D721Med (cell line): ENCODE measurements at places on chromosomes 6 and 20.

DNA sequence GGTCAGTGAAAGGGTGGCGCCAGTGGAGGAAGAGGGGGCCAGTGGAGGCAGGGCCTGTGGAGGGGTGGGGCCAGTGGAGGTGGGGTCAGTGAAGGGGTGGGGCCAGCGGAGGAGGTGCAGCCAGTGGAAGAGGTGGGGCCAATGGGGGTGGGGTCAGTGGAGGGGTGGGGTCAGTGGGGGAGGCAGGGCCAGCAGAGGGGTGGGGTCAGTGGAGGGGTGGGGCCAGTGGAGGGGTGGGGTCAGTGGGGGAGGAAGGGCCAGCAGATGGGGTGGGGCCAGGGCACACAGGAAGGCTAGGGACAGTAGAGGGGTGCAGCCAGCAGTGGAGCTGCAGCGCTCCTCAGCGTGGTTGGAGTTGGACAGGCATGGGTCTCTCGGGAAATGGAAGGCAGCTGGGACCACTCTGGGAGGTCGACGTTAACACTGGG is 18.7 kb downstream of the ADRM1 start:
- DNase-seq = no peak

- DNase-seq = no peak
These were observed 112.3 kb upstream of the HDAC2 start for GRCh38 chr6:114083251-114083650.

- no peak for DNase-seq
These were observed 59.8 kb upstream of the FNDC1 start for GRCh38 chr6:159109391-159109790.

- no peak for DNase-seq
These were observed 161.5 kb downstream of the HIVEP2 start for GRCh38 chr6:142783499-142783898.

DNA sequence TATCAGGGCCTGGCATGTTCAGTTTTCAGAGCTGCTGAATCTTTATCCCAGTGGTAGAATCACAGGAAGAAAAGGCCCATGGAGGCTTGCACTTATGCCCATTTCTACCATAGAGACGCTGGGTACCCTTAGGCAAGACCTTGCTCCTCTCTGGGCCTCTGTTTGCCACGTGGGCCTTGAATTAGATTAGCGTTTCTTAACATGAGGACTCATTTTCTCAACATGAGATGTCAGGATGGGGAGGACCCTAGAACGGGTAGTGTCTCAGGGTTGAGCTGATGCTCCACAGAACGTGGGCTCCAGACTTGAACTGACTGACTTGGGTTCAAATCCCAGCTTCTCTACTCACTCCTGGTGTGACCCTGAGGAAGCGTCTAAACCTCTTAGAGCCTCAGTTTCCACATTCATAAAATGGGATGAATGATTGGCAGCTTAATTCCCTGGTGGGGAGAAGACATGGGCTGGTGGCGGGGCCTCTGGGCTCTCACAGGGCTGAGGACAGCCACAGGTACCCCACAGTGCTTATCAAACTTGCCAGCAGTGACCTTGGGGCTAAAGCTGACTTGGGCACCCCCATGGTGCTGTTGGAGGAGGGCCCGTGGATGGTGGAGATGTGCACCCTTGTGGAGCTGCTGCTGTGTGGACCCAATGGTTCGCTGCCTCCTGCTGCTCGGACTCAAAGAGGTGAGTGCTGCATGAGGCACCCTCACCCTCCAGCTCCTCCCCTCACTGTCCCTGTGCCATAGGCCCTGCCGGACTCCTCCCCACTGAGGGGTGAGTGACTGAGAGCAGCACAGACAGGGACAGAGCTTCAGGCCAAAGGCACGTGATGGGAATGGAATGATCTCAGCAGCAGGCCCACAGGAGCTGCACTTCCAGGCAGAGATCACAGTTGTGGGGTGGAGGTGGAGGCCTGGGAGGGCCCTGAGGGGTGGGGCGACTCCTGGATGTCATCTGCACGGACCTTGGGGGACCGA is 28.2 kb downstream of the SUN5 start:
- no peak for DNase-seq

DNA sequence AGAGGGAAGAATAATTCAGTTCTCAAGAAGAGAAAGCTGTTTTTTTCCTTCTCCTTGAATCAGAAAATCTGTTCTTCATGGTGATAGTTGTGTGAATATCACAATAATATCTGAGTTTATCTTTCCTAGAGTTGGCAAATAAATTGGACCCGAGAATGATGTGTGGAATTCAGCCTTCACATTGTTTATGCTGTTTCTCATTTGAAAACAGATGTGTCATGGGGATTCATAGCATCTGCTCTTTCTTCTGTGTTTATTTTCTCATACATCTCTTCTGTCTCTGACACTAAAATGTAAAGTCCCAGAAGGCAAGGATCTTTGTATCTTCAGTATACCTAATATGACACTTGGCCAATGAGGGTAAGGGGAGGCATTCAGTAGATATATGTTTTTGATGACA is 103.6 kb upstream of the SGK1 start:
- no peak for DNase-seq

- no peak for DNase-seq
These were observed 24.1 kb downstream of the HM13 start for GRCh38 chr20:31538326-31538725.

- no peak for DNase-seq
These were observed 107.7 kb downstream of the SCP2D1 start for GRCh38 chr20:18921291-18921690.

- peak; percentile 100 for DNase-seq
These were observed at the start of gene VARS2 for GRCh38 chr6:30914076-30914853. Gene VARS2, plus strand, starts transcription at chr6:30914238. Its CDS starts 599 bp downstream, at chr6:30914837.

GRCh38 chr6:139979021-139979725 is 604.7 kb upstream of the CITED2 start:
- no peak for DNase-seq

DNA sequence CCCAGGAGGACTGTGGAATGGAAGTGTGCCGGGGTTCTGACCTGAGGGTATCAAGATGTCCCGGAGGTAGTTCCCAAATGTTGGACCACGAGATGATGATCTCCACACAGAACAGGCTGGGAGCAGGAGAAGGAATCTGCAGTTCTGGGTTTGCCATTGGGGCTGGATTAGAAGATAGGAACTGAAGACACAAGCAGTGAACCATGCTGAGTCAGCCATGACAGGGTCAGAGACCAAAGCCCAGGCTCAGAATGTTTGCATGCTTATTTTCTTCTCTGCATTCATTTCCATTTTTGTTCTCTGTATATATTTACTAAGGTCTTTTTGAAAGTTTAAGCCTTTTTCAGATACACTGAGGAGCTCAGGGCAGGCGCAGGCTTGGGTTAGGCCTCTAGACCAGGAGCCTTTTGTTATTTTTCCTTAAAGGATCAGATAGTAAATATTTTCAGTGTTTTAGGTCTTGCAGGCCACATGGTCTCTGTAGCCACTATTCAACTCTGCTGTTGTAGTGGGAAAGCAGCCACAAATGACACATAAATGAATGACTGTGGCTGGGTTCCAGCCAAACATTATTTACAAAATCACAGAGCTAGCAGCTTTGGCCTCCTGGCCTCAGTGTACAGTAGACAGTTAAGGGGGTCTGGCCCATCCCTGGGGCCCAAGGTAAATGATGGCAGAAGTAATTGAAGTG is 28.5 kb downstream of the SLC35D3 start:
- DNase-seq = no peak

DNA sequence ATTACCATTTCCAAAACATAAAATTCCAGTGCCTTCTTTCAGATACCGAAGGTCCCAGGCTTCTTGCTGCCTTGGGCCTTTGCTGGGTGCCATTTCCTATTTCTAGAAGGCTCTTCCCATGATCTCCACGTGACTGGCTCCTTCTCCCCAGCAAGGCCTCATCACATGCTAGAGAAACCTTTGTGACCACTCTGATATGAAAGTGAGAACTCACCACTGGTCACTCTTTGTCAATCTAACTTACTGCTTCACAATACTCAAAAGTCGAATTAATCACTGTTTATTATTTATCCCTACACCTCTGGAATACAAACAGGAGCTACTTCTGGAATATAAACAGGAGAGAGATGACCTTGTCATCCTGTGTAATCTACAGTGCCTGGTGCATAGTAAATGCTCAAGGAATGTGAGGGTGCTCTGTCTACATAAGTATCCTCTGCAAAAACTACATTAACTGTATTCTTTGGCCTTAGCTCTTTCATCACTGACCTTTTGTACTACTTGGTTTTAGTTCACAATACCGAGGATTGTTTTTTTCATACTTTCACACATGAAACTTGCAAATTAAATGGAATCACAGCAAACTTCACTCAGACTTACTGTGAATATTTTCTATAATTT is 1.6 kb downstream of the STX7 start:
- DNase-seq = no peak

GRCh38 chr20:3606021-3606420 is 57.2 kb downstream of the GFRA4 start:
- DNase-seq = no peak

- DNase-seq = no peak
These were observed 282.7 kb downstream of the ADGB start for GRCh38 chr6:146881228-146882181.
